Left cardiac atrium (tissue), 4 donors: ENCODE measurements at places on chromosomes 2 and 18.

DNA sequence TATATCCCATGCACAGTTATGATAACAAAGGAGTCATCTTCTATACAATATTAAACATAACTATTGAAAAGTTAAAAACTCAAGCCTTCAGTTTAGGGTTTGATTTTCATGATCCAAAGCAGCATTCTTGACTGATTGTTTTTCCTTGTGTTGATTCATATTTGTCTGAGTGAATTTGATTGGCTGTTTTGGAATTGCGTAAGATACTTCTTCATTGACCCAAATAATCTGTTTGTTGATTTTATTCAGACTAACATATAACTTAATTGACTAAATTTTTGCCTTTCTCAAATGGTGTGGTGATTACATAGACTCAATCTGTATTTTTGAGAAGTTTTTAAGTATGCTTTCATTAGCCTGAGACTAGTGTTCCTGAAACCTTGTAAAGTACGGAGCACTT is 305.7 kb upstream of the TNP1 start:
- DNase-seq, result no peak

DNA sequence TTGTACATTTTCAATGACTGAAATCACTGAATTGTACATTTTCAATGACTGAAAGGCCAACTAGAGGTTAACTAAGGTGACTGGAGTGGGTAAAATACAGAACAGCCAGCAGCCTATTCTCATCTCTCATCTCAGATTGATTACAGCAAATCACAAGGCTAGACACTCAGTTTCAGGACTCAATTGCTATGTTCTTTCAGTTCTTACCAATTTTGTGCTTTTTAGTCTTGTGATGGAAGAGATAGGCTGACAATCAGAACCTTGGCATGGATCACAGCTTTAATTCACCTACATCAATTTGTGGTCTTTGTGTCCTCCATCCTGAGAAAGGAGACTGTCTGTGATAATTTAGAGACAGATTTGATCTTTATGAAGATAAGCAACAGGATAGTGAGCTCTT is 124.7 kb downstream of the GULP1 start:
- no peak for DNase-seq

- no peak for DNase-seq
These were observed 91.4 kb upstream of the FHL2 start for GRCh38 chr2:105490204-105490603.

GRCh38 chr2:127392133-127392827 is 4.5 kb upstream of the MAP3K2 start:
- no peak for DNase-seq

DNA sequence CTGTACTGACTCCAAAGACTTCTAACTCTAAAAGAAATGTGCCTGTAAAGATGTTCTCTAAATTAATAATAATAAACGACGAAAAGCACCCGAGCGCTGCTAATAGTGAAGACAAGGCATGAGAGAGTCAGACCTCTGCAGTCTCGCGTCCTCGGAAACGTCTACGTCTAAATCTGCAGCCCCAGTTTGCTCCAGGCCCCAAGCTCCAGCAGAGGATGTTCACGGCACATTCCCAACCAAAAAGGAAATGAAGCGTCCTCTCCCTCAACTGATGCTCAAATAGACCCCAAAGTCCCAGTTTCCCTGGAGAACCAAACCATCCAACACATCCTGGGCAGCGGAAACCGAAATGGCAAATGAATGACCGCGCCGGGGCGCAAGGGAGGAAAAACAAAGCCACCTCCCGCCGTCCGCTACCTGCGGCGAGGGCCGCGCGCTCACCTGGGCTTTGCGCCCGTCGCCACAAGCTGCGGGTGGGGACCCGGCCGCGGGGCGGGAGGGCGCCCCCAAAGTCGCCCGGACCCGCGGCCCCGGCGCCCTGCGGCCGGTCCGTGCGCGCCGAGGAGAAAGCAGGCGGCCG is 47.1 kb upstream of the CCDC150 start:
- peak; percentile 27 for DNase-seq
